ENCODE measurements at places on chromosomes 11 and 22. TPM values are rescaled to one million over a fixed set of nuclear protein-coding genes. Genes with fewer than 3 reads are reported as not detected.

TBX1 gene
- 5.5 TPM for total RNA-seq

ADAMTS15 gene
- 6.2 TPM for total RNA-seq

DEFB131B gene
- not detected for total RNA-seq

FGF3 gene
- not detected for total RNA-seq

C11orf91 gene
- not detected for total RNA-seq

CAPN5 gene
- 36.0 TPM for total RNA-seq

OR51I1 gene
- total RNA-seq: 0.35 TPM

NXF1 gene
- total RNA-seq: 83.8 TPM

OR8D1 gene
- total RNA-seq: not detected

ACR gene
- 1.6 TPM for total RNA-seq

MUC5AC gene
- total RNA-seq: 0.03 TPM

SYT9 gene
- total RNA-seq: 1.5 TPM

P2RY6 gene
- total RNA-seq: 17.9 TPM

AQP11 gene
- total RNA-seq: 1.4 TPM

ZBTB16 gene
- total RNA-seq: 126 TPM

KCTD14 gene
- total RNA-seq: 13.7 TPM

Measured in kidney (tissue), 22 donors.